ENCODE measurements at places on chromosomes 3 and 15.

DNA sequence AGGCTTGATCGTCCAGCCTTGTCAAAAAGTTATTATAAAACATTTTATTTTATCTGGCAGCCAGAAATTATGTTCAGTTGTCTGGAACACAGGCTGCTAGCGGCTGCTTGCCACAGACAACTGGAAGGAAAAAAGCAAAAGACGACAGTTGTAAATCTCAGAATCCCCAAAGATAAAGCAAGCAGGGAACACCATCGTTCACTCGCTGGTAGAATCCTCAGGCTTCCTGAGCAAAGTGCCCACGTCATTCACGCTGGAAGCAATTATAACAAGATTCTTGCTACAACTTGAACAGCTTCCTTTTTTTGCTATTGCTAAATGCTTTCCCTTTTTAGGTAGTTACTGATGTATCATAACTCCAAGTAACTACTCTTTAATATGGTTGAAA, 33.6 kb downstream of the ADAMTS17 start:
- DNase-seq, result no peak

DNA sequence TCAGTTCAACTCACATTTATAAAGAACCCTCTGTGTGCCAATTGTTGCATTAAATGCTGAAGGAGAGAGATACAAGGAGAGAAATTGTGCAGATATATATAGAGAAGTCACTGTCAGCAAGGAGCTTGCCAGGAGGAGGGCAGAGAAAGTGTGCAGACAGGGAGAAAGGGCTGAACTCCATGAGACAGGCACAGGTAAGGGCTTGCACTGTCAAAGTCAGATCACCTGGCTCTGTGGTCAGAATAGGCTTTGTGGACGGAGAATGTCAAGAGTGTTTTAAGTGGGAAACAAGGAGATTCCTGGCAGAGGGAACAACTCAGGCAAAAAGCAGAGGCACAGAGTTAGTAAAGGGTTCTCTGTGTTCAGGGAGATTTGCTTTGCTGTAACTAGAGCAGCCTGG, 303.0 kb upstream of the TPRG1 start:
- DNase-seq, result no peak

DNA sequence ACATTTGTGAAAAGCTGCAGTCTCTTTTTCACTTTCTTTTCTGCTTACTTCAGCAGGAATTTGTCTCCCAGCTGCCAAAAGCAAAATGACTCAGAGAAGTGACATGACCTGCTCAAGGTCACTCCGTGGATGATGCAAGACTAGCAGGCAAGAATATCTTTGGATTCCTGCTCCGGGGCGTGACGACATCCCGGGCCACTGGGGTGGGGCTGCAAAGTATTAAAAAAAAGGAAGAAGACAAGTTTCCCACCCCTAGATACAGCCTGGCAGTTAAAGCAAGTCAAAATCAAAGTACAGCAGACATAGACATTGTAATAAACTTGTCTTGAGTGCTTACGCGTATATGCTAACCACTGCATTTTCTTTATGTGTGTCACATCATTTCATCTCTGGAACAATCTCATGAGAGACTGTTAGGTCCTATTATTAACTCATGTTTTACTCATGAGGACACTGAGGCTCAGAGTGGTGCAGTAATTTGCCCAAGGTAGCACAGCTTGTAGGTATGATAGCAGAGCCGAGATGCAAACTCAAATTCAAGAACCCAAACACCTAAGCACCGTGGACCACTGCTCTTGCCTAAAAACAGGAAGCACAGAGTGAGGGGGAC, 485.2 kb upstream of the PROK2 start:
- no peak for DNase-seq

- peak; percentile 45 for DNase-seq
These were observed at the start of gene TMEM108 for GRCh38 chr3:133038089-133038730. TMEM108 (plus strand) TSS chr3:133038391.

DNA sequence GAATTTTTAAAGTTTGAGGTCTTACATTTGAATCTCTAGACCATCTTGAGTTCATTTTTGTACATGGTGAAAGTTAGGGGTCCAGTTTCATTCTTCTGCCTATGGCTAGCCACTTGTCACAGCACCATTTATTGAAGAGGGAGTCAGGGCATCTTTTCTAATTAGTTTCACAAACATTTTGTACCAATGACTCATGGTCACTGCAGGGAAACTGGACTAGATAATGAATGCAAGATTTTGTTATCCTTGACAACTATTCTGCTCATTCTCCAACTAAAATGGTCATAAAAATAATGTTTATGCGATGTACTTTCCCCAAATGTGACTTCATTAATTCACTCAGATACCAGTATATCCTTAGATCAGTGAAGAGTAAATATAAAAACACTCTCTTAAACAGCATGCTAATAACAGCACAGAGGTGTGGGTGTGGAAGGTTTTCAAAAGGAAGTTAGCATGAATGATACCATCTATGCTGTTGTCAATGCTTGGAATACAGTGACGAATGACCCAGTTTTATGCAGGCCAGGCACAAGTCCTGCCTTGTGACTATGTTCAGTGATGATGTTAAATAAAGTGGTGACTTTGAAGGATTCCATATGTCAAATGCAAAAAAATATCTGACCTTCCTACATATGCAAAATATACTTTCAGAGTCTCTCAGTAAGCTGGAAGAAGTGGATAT, 314.9 kb upstream of the TMCO5A start:
- DNase-seq, result no peak

- no peak for DNase-seq
These were observed 18.2 kb downstream of the OR5K4 start for GRCh38 chr3:98371853-98372252.

- peak; percentile 66 for DNase-seq
These were observed 3.2 kb downstream of the AEN start for GRCh38 chr15:88624156-88624970.

DNA sequence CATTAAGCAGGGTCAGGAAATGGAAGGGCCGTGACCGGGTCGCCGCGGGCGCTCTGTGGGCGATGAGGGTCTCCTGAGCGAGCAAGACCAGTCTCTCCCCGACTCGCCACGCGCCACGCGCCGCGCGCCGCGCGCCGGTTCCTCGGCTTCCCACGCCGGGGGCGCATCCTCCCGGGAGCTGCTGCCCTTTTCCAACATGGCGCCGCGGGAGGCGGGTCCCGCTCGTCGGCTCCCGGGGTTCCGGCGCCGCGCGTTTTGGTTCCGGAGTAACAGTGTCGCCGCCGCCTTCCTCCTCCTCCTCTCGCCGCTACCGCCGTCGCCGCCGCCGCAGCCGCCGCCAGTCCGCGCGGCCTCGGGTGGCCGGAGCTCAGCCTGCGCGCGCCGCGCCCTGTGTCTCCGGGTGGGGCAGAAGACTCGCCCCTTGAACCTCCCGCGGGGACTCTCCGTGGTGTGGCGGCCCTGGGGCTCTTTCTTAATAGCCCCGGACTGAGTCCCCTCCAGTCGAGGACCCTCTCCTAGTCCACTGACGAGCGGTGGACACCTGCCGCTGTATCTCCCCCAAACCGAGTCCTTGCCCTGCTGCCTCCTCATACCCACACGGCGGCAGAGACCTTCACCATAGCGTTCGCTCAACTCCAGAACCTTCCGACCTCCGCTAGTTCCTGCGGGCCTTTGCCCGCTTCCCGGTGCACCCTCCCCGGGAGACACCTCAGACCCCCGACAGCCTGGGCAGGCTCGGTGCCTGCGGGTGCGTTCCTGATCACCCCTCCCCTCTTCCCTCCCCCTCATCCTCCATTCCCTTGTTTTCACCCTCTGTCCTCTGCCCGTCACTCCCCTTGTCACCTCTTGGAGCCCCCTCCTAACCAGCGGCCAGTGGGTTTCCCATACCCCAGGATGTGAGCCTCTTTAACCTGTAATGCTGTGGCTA, at the start of gene MAP2K5:
MAP2K5 (plus strand) TSS at position 284 of the 928 bp plus-strand sequence; CDS start at position 917, 633 bp downstream.
- peak; percentile 84 for DNase-seq

- DNase-seq, result no peak
These were observed 62.2 kb downstream of the RPL39L start for GRCh38 chr3:187077085-187077484.

DNA sequence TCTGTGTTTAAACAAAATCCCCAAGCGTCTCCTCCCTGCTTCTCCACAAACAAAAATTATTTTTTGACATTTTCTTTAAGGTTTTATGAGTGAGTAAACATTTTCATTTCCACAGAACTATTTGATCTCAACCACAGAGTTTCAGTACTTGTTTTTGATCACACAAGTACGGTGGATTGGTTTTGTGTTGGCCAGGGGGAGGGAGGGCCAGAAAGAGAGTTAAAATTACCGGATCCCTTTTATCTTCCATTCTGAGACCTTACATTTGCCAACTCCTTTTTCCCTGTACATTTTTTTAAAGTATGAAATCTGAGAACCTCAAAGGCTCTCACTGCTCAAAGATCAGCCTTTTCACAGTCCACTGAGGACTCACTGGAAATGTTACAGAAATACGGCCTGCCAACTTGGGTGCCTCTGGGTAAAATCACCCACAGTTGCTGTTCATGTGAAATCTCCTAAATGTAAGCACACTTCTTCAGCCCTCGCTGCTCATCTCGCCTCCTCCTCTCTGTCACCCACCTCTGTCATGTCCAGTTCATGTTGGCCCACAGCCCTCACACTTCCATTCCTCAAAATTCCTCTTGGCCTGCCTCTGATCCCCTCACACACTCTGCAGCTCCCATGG, 1.7 kb downstream of the HOMER2 start:
- DNase-seq, result no peak

DNA sequence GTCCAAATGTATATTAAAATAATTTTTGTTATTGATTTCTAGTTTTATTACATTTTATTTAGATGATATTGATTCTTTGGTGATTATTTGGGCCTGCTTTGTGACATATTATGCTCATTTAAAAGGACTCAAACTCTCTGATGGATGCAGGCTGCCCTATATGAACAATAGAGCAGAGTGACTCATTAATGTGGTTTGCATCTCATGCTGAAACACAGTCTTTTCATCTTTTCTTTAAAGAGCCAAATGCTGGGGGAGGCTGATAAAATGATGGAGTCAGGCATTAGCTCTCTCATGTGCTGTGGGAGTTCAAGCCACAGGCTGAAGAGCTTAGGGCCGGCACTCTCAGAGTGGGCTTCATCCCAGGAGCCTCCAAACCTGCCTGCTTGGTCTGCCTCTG, 7.2 kb downstream of the PLA1A start:
- no peak for DNase-seq

DNA sequence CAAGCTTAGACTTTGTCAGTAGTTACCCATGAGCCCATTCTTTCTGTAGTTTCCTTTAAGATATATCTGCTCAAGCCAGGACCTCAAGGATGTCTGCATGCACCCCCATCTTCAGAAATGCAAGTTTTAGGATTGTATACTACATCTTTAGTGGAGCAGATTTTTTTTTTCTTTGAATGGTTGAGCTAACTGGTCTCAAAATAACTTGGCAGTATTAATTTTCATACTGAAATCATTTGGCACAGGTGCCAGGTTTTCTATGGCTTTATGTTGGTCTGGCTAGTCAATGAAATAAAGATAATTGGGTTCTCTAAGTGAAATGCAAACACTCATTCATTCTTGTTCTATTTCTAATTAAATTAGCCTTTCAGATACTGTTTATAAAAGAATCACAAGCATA, 108.9 kb downstream of the ATG7 start:
- DNase-seq, result no peak

DNA sequence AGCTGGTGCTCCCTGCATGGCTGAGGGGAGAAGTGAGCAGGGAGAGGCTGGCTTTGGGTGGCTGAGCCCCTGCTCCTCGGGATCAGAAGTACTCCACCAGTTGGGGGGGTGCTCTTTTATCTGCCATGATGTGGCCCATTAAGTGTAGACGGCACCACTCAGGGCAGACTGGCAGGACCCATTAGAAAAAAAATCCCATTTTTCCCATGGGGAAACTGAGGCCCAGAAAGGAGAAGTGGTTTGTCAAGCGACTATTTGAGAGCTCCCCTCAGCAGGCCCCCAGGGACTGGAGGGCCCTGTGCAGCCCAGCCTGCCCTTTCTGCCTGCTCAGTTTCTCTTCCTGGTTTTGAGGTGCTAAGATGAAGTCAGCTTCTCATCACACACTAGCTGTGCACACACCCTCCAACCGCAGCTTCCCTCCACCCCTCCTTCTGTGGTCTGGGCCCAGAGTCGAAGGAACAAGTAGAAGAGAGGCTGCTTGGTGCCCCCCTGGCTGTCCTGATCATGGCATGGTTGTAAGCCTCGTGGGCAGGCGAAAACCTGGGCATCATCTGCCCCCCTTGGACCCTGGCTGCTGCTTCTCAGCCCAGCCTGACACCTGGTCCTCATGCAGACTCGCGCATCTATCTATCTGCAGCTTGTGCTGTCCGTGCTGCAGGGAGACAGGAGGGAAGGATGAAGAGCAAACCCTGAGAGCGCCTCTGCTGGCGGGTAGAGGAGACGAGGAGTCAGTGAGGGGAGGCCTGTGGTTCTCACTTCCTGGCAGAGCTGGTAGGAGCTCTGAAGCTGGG, 5.6 kb downstream of the CSK start:
- DNase-seq, result peak; percentile 97

- no peak for DNase-seq
These were observed 86.3 kb downstream of the GMPS start for GRCh38 chr3:155956508-155957411.

- no peak for DNase-seq
These were observed 175.6 kb upstream of the ATP10A start for GRCh38 chr15:26038693-26039092.

- no peak for DNase-seq
These were observed 343.3 kb downstream of the DIPK2A start for GRCh38 chr3:144314946-144315345.

DNA sequence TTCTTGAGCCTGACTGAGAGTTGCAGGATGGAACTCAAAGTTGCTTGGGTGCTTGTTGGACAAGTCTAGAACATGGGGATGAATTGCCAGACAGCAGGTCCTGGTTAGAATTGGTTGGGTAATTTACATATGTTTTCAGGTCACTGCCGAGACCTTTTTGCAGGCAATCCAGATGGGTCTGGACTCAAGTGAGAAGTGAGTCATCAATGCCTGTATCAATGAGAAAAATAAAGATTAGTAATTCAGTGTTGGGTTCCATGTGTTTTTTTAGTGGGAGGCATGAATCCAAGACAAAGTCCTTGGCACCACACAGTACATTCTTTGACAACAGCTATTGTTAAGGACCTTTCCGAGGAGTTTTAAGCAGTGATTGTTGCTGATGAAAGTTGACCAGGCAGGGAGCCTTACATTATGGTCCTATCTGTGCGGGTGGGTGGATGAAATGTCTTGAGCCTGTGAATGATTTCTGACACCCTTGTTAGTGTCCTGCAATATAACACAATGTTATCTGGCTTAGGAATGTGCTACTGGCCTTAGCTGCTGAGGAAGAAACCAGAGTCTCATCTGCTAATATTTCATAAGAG, 77.7 kb downstream of the CRYGS start:
- DNase-seq, result no peak

DNA sequence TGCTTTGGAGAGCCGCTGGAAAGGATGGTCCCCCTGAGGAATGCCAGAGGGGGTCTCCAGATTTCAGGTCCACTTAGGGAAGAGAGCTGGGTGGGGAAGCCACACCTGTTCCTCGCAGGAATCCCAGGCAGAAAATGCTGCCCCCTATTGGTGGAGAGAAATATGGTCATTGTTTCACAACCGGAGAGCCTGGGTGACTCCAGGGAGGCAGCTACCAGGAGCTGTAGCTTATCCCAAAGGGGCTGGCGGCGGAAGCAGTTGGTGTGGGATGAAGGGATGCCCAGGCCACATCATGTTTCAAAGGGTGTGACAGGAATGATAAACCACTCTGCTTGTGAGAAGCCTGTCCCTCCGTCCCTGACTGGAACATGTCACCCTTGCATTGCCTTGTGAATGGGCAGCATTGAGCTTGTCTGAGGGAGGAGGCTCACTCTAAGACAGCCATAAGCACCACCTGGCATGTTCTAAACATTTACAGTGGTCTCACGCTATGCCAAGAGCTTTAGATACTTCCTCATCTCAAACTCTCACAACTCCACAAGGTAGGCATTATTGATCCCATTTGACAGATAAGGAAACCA, 34.5 kb downstream of the POMGNT2 start:
- DNase-seq, result peak; percentile 33
